Neural cell (in vitro differentiated cells): ENCODE measurements at places on chromosomes 4 and X. TPM values are rescaled to one million over a fixed set of nuclear protein-coding genes. Genes with fewer than 3 reads are reported as not detected.

BTC gene
- not detected in 2 replicates for polyA plus RNA-seq

STPG2 gene
- not detected in 2 replicates for polyA plus RNA-seq

AFM gene
- polyA plus RNA-seq = not detected in 2 replicates

MAOB gene
- polyA plus RNA-seq = not detected in 2 replicates

MAGEE1 gene
- 22.3 and 24.8 TPM in 2 replicates for polyA plus RNA-seq

DUX4 gene
- polyA plus RNA-seq = not detected in 2 replicates

PNMA6A gene
- polyA plus RNA-seq = 11.3 and 13.6 TPM in 2 replicates

KDR gene
- not detected in 2 replicates for polyA plus RNA-seq

MAGEB17 gene
- 0.17 TPM in 1 of 2 replicates, not detected in the other for polyA plus RNA-seq

JADE1 gene
- 14.5 and 16.4 TPM in 2 replicates for polyA plus RNA-seq

SUPT20HL1 gene
- not detected in 2 replicates for polyA plus RNA-seq

WDR19 gene
- 68.6 and 69.9 TPM in 2 replicates for polyA plus RNA-seq
